Left kidney (tissue), 8 donors: ENCODE measurements at places on chromosomes 3 and 15. TPM values are rescaled to one million over a fixed set of nuclear protein-coding genes. Genes with fewer than 3 reads are reported as not detected.

DNA sequence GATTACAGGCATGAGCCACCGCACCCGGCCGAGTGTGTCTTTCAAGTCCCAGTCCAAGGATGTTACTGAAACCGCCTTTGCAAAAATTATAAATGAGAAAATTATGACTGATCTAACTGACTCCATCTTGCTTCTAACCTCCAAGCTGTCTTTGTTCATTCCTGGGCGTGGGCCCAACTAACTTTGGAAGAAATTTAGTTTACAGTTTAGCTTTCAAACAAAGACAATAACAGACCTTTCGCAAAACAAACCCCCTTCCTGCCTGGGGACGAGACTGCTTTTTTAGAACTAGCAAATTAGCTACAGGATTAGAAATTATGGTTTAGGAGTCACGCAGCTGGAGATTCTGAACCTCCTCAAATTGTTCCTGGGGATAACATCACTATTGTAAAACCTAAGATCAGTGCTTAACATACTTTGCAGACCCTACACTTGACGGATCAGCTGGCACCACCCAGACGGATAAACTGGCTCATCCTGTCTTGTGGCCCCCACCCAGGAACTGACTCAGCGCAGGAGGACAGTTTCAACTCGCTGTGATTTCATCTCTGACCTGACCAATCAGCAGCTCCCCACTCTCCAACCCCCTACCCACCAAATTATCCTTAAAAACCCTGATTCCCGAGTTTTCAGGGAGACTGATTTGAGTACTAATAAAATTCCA, 23.8 kb downstream of the NANOGP8 start:
- DNase-seq = no peak

- DNase-seq = no peak
These were observed 209.9 kb downstream of the OCA2 start for GRCh38 chr15:27889258-27889657.

GRCh38 chr3:27880969-27881892, 159.1 kb upstream of the EOMES start:
- no peak for DNase-seq

DNA sequence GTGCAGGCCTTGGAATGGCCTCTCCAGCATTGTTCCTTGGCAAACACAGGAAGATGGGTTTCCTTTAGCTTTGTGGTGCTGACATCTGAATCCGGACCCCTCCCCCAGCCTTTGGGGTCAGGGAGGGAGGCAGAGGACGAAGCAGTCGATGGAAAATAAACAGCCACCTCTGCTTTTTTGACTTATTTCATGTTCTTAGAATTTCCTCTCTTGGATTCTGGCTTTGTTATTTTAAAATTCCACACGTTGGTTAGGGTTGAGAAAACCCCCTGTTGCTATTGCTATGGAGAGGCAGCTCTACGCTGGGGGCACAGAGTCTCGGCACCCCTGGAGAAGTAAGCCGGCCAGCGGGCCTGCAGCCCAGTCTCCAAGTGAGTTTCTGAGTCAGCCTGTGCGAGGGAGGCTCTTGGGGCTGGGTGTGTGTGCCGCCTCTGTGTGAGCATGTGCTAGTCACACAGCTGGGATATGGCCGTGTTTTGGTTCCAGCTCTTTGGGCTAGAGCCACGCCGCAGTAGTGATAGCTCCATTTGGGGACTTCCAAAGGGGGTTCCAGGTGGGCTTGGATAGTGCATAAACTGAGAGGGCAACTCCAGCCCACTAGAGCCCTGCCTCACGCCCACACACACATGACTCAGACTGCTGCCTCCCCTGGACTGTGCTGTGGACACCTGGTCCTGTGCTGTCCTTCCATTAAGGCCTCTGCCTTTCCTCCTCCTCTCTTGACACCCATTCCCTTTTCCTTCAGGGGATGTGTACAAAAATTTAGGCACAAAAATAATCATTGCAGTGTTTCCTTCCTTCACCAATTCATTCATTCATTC, 58.8 kb downstream of the AMOTL2 start:
- DNase-seq = no peak

DNA sequence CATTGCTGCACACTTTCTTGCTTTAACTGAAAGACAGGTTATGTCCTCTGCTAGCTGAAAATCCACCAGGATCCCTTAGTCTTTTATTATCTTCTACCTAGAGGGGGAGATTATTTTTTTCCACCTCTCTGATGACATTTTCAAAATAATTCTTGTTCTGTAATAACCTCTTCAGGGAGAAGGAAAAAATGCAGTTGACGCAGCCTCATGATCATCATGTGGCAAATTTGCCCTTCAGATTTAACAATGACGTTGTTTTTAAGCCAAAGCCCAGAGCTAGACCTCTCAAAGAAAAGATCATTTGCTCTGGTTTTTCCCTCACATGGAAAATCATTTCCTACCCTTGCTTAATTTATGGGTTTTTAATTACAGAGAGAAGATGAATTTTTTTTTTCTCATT, 724.9 kb downstream of the NLGN1 start:
- no peak for DNase-seq

DNA sequence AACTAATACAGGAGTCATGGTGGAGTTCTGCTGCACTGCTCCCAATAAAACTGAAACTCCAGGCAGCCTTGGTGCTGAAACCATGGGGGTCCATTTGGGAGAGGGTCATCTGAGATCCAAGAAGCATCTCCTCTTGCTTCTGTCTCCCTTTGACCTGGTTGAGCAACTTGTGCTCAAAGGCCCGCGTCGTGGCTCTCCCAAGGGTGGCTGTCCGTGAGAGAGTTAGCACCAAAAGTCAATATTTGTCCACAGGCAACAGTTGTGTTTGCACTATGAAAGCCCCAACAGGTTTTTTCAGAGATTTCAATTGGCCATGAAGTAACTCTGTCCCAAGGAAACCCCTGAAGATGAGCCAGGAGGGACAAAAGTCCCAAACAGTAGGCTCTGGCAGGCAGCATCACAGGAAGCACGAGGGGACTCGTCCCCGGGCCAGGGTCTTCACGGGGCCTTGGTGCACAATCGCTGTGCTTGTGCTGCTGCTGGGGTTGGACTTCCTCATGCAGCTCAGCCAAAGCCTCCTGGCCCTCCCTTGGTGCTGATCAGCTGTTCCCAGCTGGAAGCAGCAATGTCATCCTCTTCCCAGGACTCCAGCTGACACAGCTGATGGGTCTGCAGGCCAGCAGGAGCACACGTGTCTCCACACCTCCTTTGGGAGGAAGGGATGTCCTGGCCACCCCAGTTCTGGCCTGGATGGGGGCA, 39.4 kb upstream of the WNT5A start:
- DNase-seq = no peak

- DNase-seq = no peak
These were observed 1114.5 kb downstream of the EPHA3 start for GRCh38 chr3:90221900-90222299.

DNA sequence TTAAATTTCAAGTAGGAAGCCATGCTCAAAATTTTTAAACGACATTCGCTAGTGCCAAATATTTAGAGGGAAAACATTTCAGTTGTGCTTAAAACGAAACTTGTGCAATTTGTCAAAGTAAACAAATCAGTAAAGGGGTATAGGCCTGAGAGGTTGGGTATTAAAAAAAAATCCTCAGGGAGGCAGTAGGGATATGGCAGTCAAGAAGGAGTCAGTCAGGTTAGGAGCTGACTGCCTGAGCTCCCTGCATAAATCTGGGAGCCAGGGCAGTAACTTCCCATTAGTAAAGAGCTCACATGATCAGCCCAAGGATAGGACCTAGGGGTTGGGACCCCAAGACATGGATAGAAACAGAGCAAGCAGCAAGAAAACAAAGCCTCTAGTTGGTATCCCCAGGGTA, 120.7 kb upstream of the STAC start:
- no peak for DNase-seq

- no peak for DNase-seq
These were observed 42.5 kb upstream of the SPTSSB start for GRCh38 chr3:161413855-161414210.

DNA sequence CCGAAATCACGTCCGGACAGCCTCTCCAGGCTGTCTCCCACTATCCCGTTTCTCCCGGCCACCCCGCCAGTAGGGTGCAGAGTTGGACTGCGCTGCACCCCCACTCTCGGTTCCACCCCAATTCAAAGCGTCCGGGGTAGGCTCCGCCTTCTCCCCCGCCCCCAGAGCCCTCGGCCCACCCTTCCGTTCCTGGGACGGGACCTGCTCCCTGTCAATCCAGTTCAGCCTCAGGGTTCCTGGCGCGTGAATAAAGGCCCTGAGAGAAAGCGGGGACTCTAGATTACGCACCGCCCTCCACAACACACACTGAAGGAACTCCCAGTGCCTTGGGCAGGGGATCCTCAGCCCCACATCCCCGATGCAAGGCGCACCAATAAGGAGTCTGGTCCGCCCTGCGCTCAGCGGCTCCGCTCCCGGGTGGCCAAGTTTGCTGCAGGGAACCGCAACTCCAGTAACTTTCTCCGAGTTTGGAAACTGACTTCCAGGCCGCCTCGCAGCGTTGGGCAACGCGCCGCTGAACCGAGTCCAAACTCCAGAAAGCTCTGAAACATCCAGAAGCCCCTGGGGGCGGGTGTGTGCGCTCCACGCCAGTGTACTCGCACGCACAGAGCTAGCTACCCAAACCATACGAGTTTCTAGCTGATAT, 1.9 kb downstream of the ADAMTS9 start:
- DNase-seq = peak; percentile 96

DNA sequence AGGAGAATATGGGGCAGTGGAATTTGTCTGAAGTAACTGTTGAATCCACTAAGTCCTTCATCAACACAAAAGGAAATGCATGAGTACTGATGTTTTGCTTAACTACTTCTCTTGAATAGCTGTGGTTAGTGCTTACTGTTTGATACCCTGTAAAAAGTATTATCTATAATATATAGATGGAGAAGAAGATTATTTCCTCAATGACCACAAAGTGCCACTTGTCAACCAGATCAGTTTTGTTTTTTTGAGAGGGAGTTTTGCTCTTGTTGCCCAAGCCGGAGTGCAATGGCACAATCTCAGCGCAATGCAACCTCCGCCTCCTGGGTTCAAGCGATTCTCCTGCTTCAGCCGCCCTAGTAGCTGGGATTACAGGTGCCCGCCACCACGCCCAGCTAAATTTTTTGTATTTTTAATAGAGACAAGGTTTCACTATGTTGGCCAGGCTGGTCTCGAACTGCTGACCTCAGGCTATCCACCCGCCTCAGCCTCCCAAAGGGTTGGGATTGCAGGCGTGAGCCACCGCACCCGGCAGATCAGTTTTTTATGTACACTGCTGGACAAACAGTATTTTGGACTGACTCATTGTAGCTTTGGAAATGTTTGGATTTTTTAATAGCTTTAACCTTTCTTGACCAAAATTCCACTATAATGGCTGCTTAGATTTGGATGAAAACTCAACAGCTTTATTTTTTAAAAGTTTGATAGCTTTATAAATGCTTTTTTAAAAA, 1.5 kb upstream of the RPLP1 start:
- no peak for DNase-seq

Gene SEMA5B
- 28.1 TPM for polyA plus RNA-seq

Gene ITPKA
- polyA plus RNA-seq = 0.52 TPM

Gene MNS1
- polyA plus RNA-seq = 35.2 TPM

Gene EXD1
- polyA plus RNA-seq = 0.07 TPM

Gene RETNLB
- not detected for polyA plus RNA-seq

Gene KLF15
- 11.3 TPM for polyA plus RNA-seq

Gene NRROS
- 2.6 TPM for polyA plus RNA-seq
